ENCODE measurements at places on chromosomes 11 and 22. TPM values are rescaled to one million over a fixed set of nuclear protein-coding genes. Genes with fewer than 3 reads are reported as not detected.

GRCh38 chr11:1409108-1409851 lies 19.5 kb downstream of the BRSK2 start:
- DNase-seq, result no peak

- DNase-seq, result no peak
Measured at GRCh38 chr11:64036087-64037026, 626 bp downstream of the FLRT1 start.

Gene CHRM1
- total RNA-seq, result not detected

- no peak for DNase-seq
Measured at GRCh38 chr22:30004101-30004500, 76.2 kb upstream of the HORMAD2 start.

Gene IRAG1
- 9.9 TPM for total RNA-seq

GRCh38 chr22:30889268-30889995 lies 79.1 kb downstream of the MORC2 start:
- DNase-seq, result no peak

- no peak for DNase-seq
Measured at GRCh38 chr11:87081358-87081757, 43.6 kb downstream of the TMEM135 start.

Gene RAC2
- 17.0 TPM for total RNA-seq

GRCh38 chr22:38718414-38718813 lies 12.7 kb downstream of the GTPBP1 start:
- DNase-seq, result peak; percentile 79

Gene SEPTIN3
- not detected for total RNA-seq

GRCh38 chr11:116485425-116485824 lies 287.4 kb downstream of the BUD13 start:
- no peak for DNase-seq

Gene SYTL2
- total RNA-seq, result 146 TPM

Gene VSIG10L2
- not detected for total RNA-seq

DNA sequence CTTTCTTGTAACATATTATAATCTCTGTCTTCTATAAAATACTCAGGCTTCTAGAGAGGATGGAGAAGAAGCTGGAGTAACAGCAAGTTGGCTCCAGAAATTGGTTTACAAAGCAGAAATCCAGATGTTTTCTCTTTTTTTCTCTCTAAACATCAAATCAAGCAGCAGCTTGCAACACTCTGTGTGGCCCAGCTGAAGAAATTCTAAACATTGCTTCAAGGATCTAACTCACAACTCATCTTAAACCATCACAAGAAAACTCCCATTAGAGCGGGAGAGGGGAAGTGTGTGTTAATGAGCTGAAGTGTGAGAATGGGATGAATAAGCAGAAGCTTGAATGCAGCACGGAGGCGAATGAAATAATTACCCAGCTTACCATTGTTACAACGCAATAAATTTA lies 146.5 kb downstream of the OPCML start:
- DNase-seq, result no peak

GRCh38 chr11:61345954-61346843 lies 13.2 kb downstream of the TKFC start:
- no peak for DNase-seq

Gene PARVG
- 18.4 TPM for total RNA-seq

Gene TRIM29
- total RNA-seq, result 7.8 TPM

GRCh38 chr22:45996241-45997076 lies 19.5 kb upstream of the WNT7B start:
- DNase-seq, result no peak

Gene TRPC6
- 31.4 TPM for total RNA-seq

Gene PNPLA5
- not detected for total RNA-seq

Gene NAALAD2
- total RNA-seq, result 4.2 TPM

DNA sequence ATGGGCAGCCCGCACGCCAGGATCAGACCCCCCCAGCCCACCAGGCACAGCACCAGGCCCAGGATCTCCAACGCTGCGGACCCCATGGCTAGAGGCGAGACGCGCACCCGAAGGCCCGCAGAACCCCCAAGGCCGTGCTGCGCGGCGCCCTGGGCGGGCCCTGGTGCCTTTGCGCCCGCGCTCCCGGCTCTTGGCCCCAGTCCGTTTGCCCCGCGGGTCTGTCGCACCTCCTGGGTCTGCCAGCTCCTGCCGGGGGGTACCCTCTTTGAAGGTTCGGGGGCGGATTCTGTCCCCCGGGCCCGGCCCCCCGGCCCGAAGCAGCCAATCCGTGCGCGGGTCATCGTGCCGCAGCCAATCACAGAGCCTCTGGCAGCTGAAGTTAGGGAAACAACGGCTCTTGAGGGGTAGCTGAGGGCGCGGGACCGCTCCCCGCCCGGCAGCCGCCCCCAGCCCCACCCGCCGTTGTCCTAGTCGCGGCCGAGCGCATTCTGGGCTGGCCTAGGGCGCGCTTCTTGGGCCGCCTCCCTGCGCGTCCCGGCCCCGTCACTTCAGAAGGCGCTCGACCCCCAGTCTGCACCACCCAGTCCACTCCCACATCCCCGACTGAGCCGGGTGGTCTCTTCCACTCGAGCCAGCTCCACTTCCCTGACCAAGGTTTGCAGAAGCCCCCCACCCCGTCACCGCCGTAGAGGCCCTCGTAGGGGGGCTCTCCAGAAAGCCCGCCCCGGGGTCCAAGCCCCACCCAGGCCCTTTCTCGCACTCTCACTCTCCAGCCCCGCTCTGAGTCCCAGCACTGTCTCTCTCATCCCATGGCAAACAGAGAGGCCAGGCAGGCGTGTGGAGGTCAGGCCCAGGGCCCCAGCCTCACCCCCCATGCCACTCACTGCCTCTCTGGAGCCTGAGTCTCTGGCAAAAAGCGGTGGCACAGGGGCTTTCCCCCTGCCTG lies at the start of gene CLDN5:
Gene CLDN5, minus strand, starts transcription at position 241 of the 946 bp plus-strand sequence. Its CDS starts 155 bp downstream, at position 86.
- no peak for DNase-seq

Gene GGT5
- 25.2 TPM for total RNA-seq

Gene GVQW3
- total RNA-seq, result 3.9 TPM

Gene CLMP
- total RNA-seq, result 48.7 TPM

Gene CD248
- total RNA-seq, result 2.9 TPM

- no peak for DNase-seq
Measured at GRCh38 chr11:75767793-75768111, 826 bp upstream of the DGAT2 start.

DNA sequence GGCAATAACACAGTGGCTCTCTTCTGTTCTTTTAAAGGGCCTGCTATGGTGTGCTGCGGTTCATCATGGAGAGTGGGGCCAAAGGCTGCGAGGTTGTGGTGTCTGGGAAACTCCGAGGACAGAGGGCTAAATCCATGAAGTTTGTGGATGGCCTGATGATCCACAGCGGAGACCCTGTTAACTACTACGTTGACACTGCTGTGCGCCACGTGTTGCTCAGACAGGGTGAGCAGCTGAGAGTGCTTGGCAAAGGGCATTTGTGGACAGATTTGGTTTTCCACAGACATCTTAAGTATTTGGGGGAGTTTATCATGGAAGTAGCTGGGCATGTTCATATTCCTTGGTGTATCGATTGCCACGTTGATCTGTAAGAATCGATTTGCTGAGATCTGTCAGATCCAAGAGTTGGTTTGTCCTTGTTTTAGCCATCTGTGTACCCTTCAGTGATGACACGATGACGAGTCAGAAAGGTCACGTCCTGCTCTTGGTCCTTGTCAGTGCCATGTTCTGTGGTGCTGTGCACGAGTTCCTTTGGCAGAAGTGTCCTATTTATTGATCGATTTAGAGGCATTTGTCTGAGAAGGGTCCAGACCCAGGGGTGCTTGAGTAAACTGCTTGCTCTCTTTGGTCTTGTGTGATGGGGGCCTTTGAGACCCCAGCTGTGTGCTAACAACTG lies 4.8 kb downstream of the RPS3 start:
- DNase-seq, result no peak

- DNase-seq, result no peak
Measured at GRCh38 chr11:57979532-57980079, 44.1 kb upstream of the OR9Q1 start.

GRCh38 chr22:20080776-20081654 lies 974 bp downstream of the DGCR8 start:
- no peak for DNase-seq

Gene OR4B1
- not detected for total RNA-seq

GRCh38 chr11:69310351-69310750 lies 16.4 kb downstream of the MYEOV start:
- DNase-seq, result no peak

DNA sequence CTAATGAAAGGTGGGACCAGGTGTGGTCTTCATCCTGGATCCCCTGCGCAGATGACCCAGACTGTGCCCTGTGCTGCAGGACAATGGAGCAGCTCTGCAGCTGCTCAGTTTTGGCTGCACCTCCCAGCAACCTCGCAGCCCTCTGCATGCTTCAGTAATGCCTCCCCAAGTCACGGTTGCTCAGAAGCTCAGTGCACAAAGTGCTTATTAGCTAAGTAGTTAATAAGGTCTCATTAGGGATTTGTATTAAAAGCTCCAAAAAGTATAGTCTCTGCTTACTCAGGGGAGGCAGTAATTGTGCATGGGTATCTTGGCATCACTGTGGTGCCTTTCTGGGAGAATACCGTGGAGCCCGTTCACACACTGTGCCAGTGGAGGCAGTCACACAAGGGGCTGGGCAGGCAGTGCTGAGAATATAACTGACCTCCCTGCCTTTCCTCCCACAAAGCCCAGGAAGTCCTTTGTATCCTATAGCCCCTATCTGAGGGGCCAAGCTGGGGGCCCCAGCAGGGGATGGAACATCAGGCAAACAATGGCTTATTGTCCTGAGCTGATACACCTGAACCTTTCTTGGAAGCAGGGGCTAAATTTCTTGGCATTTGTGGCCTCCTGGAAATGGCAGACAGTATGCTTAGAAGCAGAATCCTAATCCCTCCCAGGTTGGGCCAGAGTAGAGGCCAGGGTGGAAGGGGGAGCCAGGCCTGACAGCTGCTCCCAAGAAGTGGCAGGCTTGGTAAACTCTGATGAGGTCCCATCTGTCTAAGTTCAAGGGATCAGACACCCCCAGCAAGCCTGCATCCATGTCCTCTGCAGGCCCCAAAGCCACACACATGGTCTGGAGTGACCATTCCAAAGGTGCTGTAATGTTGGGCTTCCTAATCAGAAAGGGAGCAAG lies 125.5 kb upstream of the PARVA start:
- no peak for DNase-seq

DNA sequence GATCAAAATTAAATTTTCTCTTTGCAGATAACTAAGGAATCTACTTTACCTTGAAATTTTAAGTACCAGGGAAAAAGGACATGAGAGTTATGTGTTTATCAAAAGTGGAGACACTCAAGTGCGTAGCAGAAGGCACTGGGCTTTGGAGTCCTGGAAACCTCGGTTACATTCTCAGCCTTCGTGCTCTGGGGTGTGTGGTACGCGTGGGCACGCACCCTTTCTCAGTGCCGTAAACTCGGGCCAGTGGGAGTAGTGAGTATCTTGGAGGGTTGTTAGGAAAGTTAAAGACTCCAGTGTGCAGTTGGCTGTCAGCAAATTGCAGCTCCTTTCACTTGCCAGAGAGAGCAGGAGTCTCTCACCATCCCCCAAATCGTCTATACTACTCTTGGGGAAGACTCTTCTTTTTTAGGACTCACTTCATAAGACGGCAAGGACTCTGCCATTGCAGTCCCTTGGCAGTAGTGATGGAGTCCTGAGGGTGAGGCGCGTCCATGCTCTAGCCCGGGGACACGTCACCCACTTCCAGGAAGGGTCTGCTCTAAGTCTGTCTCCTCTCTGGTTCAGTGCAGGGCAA lies 171.8 kb downstream of the TBC1D22A start:
- no peak for DNase-seq

DNA sequence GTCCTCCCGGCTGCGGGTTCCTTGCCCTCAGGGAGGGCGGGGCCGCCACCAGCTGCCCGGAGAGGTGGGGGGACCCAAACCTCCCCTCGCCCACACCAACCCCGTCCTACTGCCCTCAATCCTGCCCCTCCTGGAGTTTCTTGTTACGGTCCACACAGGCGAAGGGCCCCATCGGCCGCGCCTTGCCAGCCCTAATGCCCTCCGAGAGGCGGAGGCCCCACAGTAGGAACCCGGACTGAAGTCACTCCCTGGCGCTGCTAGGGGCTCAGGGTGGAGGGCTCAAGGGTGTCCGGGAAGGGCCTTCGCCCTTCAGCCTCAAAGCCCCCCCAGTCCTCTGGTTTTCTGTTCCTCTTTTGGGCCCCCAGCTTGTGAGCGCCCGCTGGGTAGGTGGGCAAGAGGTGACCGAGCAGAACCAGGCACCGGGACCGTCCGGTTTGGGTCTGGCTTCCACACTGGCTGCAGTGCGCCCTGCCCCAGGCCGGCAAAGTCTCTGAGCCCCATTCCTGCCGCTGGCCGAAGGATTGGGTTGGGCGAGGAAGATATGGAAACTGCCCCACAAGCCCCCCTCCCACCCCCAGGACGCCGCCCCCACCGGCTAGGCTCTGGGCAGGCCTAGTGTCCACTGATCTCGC lies 24.5 kb downstream of the DUSP8 start:
- DNase-seq, result no peak

GRCh38 chr11:86157797-86158378 lies 86.7 kb upstream of the EED start:
- no peak for DNase-seq

Gene OR51E2
- 0.85 TPM for total RNA-seq

DNA sequence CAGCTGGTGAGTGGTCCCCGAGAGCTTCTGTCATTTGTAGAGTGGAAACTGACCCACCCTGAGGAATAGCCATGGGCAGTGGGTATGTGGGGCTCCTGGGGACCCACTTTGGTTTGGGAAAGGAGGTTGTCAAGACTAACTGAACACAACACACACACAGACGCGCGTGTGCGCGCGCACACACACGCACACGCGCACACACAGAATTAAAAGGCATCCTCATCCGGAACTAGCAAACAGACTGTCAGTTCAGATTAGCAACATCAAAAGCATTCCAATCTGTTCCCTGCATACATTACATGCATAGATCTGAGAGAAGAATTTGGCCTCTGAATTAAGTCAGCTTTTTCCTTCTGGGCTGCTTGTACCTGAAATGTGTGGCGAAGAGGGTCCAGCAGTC lies 284.7 kb downstream of the ST3GAL4 start:
- DNase-seq, result no peak

- no peak for DNase-seq
Measured at GRCh38 chr22:20213833-20214708, 54.0 kb downstream of the RTN4R start.

DNA sequence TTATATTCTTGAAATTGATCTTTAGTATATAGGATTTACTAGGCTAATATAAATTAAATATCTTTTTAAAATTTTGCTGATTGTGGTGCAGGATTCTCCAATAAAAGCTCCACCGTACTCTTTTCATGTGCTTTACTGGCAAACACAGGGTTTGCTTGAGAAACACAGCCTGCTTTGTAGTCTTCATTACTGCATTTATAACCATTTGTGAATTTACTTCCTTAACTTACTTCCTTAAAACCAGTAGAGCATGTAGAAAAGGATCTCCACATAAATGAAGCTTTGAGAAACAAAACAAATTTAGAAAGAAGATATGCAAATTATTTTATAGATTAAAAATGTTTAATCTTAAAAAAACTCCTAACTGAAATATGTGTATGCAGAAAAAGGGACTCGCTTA lies 28.8 kb downstream of the SWAP70 start:
- no peak for DNase-seq

Gene OR56A1
- not detected for total RNA-seq

Gene FOXRED2
- total RNA-seq, result 2.8 TPM

Data from Peyer's patch (tissue), 4 donors.